ENCODE measurements at places on chromosomes 5 and 9.

GRCh38 chr9:20808002-20808401 is 123.9 kb downstream of the FOCAD start:
- no peak for DNase-seq

- no peak for DNase-seq
Measured at GRCh38 chr5:98977723-98978122, 48.9 kb upstream of the CHD1 start.

DNA sequence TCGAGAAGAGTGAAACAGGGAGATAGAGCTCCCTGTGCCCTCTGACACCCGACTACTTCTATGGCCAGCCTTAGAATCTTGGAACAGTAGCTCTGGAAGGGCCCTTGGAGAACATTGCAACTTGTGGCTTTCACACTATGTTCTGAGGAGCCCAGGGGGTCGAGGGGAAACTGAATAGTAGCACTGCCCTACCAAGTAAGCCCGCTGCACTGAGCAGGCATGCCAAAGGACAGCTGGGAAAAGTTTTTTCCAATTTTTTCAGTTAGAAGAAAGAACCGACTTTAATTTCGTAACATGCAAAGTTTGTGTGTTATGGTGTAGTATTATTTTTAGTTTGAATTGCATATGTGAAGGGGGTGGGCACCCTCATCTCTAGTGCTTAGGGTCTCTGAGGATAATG is 10.9 kb downstream of the SMIM3 start:
- no peak for DNase-seq

GRCh38 chr5:94522117-94522516 is 96.3 kb downstream of the KIAA0825 start:
- no peak for DNase-seq

GRCh38 chr5:95773335-95774059 is 42.4 kb downstream of the RHOBTB3 start:
- no peak for DNase-seq

DNA sequence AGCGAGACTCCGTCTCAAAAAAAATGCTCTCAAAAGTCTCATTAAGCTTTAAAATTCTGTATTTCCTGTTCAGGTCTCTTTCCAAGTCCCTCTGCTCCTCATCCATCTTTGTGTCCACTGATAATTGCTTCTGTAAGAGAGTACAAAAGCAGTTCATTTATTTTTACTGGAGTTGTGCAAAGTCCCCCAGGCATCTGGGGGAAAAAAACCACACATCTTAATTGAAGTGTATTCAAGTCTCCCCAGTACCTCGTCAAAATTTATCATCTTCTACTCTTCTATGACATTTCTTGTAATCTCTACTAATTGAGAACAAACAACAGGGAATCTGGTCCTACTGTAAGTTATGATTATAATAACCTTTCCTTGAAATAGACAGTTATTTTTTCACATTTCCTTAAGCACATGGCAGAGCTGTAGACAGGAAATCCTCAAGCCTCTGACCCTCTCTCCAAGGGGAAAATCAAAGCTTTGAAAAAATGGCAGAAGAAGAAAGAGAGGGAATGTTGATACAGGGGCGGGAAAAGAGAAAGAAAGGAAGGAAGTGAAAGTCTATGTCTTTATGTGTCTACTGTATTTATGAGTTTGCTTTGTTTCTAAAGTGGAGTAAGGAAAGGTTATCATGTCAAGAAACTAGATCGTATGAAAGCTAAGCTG is 51.5 kb downstream of the RAI14 start:
- DNase-seq, result no peak

- DNase-seq, result no peak
Measured at GRCh38 chr5:43010935-43011315, 29.2 kb downstream of the ANXA2R start.

GRCh38 chr9:101270302-101270701 is 114.5 kb downstream of the BAAT start:
- DNase-seq, result no peak

DNA sequence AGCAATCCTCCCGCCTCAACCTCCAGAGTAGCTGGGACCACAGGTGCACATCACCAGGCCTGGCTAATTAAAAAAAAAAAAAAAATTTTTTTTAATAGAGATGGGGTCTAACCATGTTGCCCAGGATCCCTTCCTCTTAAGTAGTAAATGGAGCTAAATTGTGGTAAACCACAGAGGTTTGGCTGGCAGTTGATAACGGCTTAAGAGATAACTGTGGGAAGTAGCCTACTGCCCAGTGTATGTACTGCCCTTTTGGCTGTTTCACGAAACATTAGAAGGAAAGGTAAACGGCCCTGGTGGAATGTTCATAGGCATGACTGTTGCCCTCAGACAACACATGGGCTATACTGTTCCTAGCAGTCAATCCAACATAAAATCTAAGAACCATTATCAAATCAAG is 44.4 kb downstream of the HMGCR start:
- DNase-seq, result no peak

DNA sequence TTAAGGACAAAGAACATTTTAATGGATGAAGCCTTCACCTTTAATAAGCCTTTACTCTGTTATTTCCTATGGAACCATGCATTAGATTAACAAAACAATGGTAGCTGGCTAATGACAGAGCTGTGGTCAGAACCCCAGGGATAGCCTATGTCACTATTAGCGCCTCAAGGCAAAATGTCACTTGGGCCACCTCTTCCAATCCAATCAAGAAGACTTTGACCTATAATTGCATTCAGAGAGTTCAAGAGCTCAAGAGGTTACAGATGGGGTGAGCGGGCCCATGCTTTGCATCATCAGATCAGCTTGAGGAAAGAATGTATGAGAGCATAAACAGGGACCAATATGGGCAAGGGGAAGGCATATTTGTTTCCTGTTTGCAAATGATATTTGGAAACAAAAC is 425.1 kb downstream of the ARHGEF28 start:
- no peak for DNase-seq

GRCh38 chr5:40646266-40646665 is 33.4 kb upstream of the PTGER4 start:
- no peak for DNase-seq

DNA sequence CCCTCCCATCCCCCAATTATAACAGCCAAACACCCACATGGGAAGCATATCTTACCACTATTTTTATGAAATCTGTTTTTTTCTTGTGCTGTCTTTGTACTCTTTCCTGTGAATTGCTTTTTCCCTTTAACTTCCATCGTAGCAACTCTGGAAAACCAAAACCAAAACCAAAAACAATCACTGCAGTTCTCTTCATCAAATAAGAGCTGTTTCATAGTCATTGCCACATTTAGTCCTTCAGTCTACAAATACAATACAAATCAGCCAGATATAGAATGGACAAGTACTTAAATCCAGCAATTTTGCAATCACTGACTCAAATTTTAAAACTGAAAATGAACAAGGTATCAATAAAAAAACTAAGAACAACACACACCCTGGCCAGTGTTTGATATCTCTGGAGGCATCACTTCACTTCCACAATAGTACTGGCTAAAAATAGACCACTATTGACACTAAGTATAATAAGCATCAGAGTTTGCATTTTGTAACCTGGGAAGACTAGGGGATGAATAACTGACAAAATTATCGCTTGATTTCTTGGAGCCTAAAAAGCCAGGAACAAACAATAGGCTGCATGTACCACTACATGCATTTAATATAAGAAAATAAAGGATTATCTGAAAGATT is 5.4 kb downstream of the PUM3 start:
- no peak for DNase-seq

DNA sequence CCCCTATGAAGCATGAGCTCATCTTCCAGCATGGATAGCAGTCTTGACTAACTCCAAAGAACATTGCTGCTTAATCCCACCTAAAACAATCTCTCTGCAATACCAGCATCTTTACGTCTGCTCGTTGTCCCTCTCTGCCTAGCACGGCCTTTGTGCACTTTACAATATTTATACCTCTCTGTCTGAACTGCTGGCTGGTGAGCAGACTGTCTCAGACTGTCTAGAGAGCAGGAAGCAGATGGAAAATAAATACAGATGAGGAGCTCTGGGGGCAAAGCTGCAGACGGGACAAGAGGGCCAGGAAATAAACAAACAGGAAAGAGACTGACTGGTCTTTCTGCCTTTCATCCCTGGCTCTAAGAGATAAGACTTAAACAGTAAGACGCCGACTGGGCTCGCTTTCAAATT is 224.8 kb downstream of the ENC1 start:
- DNase-seq, result no peak
